CD4-positive, alpha-beta T cell treated with Interleukin-4 for 1 hour (primary cell): ENCODE measurements at places on chromosomes 12 and 14.

GRCh38 chr12:110732572-110732971 is 10.1 kb downstream of the PPP1CC start:
- DNase-seq: no peak

GRCh38 chr12:53067993-53068770 is 11.0 kb downstream of the SPRYD3 start:
- no peak for DNase-seq

GRCh38 chr14:20732477-20732876 is 13.2 kb upstream of the EDDM3A start:
- DNase-seq: no peak

DNA sequence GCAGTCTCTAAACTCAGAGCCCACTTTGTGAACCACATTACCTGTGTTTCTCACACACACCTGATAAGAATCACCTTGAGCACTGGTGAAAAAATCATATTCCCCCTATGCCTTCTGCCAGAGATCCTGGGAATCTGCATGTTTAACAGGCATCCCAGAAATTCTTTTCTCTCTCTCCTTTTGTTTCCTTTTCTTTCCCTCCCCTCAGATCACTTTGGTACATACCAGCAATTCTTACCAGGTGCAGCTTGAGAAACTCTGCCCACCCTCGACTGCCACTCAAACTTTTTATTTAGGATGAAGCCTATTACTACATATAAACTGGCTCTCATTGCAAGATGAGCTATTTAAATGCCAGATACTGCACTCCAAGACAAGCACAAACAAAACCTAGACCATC is 36.0 kb downstream of the HECTD4 start:
- no peak for DNase-seq

- no peak for DNase-seq
Observed at GRCh38 chr12:9973949-9974348, 2.7 kb downstream of the CLEC12A start.

DNA sequence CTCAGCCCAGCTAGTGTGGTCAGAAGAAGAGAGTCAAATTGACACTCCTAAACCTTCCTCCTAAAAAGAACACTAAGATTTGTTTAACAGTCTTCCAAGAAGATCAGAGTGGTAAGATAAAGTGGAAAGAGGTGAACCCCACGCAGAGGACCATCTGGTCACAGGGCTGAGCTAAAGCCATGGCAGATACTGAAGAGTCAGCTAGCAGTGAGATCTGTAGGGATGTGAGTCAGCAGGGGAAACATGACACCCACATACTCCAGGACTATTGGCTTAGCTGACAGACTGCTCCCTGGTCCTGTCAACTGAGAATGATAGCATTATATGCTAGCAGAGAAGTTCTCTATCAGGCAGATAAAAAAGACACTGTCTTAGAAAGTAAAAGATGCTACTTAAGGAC is 269.4 kb upstream of the ALG10 start:
- no peak for DNase-seq

DNA sequence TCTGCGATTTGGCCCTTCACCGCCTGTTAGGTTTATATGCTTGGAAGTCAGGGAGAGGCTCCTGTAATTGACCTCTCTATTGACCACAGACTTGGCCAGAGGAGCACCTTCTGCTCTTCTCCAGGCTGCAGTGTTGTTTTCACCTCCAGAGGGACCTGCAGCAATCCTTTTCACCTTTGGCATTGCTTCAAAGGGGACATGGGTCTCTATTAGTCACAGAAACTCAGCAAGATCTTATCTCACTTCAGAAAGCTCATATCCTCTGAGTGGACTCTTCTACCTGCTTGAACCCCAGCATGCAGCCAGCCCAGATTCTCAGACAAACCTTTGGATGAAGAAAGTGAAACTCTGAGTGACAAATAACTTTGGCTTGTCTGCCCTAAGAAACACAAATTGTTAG is 339.3 kb downstream of the NRXN3 start:
- DNase-seq: no peak

- DNase-seq: peak; percentile 25
Observed at GRCh38 chr12:42021469-42021868, 123.2 kb downstream of the GXYLT1 start.

DNA sequence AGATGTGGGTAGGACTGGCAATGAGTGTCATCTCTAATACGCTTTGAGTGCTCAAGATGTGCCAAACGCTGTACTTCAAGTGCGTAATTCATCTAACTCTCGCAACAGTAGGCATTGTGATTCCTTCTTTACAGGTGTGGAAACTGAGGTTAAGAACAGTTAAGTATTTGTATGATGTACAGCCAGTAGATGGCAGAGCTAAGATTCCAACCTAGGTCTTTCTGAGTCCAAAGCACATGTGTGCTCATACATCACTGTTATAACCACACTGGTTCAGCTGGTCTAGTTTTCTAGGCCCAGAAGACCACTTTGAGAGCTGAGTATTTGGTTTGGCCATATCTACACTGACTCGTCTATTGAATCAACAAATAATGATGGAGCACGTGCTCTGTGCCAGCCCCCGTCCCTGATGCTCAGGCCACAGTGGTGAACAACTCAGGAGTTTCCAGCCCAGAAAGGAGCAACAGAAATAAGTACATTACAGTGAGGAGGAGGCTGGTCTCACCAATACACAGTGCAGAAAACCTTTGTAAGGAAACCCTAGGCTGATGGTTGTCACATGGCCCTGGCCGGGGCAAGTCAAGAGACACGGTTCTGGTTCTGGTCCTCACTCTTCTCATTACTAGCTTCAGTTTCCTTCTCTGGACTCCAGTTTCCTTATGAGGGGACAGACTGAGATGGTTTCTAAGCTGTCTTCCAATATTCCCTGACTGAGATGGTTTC is 69.3 kb upstream of the SCN8A start:
- DNase-seq: no peak

- DNase-seq: no peak
Observed at GRCh38 chr12:107761502-107761904, 566 bp upstream of the PRDM4 start.

- DNase-seq: peak; percentile 71
Observed at GRCh38 chr14:61388173-61388975, 67.0 kb downstream of the PRKCH start.

- no peak for DNase-seq
Observed at GRCh38 chr12:79595273-79595672, 95.5 kb downstream of the PAWR start.

DNA sequence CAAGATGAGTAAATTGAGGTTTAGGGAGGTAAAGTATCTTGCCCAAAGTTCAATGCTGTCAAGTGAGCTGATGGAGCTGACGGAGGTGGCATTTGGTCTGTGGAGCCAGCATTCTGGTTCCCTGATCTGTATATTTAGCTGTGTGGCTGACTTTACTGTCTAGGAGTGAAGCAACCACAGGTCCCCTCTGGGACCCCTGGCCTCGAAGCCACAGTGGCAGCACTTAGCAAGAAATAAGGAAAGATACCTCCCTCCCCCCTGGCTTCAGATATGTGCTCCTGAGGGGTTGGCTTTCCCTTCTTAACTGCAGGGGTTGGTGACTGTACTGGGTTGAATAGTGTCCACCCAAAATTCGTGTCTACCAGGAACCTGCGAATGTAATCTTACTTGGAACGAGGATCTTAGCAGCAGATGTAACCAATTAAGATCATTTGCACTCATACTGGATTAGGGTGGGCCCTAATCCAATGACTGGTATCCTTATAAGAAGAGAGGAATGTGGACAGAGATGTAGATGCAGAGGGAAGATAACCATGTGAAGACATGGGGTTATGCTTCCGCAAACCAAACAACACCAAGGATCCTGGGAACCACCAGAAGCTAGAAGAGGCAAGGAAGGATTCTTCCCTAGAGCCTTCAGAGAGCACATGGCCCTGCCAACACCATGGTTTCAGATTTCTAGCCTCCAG is 2.0 kb upstream of the ACVR1B start:
- DNase-seq: no peak

DNA sequence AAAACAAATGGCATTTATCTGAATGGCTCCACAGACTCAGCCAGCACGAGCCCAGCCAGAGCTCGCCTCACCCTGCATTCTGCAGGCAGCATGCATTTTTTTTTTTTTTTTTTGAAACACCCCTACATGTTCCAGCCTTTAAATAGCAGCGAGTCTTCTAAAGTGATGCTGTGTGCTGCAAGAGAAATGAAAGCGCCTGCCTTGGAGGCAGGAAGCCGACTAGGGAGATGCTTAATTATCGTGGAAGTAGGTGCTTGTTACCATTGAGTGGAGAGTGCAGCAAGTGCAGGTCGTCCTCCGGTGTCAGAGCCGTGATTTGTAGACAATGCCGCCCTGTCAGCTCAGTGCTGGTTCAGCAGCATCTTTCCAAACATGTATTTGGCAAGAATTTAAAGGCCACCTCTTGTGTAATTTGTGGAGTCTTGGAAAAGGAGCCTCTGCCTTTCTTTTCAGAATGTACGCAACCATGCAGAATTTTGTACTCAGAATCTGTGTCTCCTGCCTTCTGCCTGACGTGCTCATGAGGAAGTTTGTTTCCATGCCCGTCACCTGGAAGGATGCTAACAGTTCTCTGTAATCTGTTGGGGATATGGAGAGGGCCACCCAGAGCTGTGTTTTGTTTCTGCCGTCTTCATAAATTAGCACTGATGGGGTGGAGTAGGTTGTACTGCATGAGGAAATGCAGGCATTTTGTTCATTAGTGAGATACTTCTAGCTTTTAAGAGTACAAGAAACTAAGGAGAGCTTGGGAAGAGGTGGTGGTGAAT is 345.9 kb upstream of the RGS6 start:
- no peak for DNase-seq

DNA sequence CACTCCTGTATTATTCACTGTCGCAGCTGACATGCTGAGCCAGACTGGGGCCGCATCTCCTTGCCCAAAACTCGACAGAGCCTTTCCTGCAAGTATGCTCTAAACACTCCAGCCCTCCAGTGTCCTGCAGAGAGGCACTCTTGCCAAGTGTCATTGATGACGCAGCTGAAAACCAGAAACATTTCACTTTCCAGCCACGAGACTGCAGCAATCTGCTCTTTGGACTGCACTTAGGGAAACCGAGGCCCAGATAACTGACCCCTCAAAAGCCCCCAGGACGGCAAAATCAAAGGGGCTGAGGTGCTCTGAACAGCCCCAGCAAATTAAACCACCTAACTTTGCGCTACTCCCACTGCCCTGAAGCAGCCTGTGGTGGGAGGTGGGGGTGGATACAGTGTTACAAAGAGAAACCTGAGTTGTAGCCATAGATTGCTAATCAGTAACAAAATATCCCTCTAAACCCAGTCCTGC is 2.6 kb downstream of the CCDC85C start:
- DNase-seq: no peak

DNA sequence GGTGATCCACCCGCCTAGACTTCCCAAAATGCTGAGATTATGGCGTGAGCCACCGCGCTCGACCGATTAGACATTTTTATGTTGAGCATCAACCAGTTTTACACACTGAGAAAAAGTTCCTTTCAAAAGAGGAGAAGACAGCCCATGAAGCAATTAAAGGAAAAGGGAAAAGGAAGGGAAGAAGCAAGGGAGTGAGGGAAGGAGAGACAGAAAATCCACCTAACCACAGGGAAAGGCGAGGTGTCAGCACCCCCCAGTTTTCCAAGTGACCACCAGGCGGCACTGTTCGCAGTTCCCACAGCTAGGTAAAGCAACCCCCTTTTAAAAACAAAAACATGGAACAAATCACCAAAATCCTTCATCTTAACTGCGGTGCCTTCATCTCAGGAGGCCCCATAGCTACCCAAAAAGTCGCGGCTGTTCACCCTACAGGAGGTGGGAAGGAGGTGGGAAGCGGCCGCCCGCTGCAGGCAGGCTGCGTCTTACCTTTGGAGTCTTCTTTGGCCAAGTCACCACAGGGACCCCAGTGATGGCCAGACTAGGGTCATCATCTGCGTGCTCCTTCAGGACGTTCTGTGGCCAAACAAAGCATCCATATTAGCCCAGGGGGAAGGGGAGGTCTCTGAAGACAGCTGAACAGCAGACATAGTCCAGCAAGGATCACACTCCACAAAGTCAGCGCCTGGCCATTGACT is 86.6 kb downstream of the KDM2B start:
- DNase-seq: peak; percentile 59

DNA sequence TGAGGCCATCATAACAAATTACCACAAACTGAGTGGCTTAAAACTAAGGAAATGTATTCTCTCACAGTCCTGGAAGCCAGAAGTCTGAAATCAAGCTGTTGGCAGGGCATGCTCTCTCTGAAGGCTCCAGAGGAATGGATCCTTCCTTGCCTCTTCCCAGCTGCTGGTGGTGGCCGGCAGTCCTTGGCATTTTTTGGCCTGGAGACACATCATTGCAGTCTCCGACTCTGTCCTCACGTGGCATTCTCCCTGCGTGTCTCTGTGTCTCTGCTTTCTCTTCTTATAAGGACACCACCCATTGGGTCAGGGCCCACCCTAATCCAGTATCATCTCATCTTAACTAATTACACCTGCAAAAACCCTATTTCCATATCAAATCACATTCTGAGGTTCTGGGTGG is 206.1 kb downstream of the SLC41A2 start:
- DNase-seq: no peak

GRCh38 chr12:67355428-67356379 is 86.5 kb downstream of the CAND1 start:
- DNase-seq: no peak

DNA sequence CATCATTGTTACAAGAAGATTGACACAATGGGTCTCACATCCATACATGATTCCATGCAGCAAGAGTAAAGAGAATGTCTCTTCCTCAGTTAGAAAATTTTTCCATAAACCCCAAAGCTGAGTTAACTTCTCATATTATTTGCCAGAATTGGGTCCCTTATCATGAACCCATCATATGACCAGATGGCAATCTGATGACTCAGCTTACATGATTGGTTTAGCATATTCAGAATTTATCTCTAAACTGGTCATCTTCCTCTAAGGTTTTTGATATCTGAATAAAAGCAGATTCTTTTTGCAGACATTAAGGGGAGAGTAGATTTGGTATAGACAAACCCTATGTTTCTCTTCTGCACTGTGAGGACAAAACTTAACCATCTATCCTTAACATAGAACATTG is 174.9 kb downstream of the PIK3C2G start:
- no peak for DNase-seq

DNA sequence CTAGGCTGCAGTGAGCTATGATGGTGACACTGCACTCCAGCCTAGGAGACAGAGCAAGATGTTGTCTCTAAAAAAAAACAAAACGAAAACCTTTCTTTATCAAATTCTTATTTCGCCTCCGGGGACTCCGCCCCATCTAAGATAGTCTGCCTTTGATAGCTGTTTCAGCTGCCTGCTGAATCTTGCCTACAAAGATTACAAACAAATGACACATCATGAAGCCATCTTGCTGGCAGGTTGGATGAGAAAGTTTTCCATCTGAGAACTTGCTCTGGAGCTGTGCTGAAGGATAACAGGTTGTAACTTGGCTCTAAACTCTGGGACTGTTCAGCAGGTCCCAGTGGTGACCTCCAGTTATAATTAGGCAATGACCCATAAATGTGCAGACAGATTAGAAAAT is 41.8 kb upstream of the AEBP2 start:
- no peak for DNase-seq

- DNase-seq: no peak
Observed at GRCh38 chr14:23577004-23577681, 1.4 kb downstream of the JPH4 start.

- no peak for DNase-seq
Observed at GRCh38 chr12:89335452-89336244, 16.7 kb downstream of the DUSP6 start.
